ENCODE measurements at places on chromosomes 6 and 20.

- DNase-seq, result no peak
These were observed 153.5 kb upstream of the DST start for GRCh38 chr6:56796196-56796532.

DNA sequence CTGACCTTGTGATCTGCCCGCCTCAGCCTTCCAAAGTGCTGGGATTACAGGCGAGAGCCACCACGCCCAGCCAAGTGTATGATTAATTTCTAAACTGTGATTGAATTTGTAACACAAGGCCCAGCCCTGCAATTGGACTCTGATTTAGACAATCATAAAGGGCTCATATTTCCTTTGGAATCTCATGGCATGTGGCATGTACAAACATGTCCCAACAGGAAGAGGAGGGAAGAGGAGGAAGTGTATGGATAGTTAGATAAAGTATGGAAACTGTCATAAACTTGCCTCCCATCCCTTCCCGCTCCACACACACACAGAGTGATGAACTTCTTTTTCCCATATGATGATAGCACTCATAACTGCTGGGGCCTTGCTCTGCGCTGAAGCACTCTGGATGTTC lies 27.2 kb upstream of the QKI start:
- DNase-seq, result no peak

DNA sequence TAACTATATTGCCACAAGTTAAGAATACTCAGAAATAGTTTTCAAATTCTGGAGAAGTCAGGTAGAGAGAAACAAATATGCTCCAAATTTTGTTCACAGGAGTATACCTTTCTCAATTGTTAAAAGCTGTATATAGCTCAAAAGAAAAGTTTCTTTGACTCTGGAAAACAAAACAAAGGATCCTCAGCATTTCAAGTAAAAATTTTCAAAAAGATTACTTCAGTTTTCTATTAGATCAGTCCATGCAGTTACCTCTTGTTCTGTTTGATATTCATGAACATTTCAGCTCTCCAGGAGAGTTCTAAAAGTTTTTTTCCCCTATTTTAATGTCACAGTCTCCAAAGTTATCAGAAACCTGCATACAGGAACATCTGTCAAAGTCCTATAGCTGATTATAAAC lies 30.4 kb upstream of the ENTPD6 start:
- DNase-seq, result no peak

DNA sequence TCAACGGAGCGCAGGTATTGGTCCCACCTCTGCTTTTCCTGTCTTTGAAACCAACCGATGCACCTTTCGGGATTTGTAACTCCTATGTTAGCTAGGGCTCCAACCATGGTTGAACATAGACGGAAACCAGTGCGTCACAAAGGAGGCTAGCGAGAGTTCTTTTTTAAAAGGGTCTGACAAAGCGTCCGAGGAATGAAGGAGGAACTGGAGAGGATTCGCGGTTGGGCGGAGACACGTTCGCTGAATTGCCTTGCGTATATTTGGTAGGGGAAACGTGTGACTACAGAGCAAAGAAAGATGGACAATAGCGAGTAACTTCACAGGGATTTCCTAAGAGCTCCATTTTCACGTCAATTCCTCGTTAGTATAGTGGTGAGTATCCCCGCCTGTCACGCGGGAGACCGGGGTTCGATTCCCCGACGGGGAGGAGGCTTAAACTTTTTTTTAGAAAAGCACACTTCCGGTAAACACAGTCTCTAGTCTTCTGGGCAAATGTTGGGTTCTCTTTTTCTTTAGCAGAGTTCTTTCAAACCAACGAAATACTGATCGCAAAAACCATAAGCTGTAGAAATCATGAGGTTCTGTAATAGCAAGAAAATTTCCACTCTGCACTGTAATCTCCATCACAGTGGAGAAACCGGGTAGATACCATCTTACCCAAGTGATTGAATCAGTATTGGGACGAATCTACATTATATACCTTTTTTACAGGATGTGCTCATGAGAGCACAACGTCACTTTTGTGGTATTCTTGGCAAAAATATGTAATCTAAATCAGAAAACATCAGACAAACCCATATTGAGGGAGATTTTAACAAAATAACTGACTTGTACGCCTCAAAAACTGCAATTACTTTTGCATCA lies 6.6 kb upstream of the ZNF184 start:
- peak; percentile 75 for DNase-seq

DNA sequence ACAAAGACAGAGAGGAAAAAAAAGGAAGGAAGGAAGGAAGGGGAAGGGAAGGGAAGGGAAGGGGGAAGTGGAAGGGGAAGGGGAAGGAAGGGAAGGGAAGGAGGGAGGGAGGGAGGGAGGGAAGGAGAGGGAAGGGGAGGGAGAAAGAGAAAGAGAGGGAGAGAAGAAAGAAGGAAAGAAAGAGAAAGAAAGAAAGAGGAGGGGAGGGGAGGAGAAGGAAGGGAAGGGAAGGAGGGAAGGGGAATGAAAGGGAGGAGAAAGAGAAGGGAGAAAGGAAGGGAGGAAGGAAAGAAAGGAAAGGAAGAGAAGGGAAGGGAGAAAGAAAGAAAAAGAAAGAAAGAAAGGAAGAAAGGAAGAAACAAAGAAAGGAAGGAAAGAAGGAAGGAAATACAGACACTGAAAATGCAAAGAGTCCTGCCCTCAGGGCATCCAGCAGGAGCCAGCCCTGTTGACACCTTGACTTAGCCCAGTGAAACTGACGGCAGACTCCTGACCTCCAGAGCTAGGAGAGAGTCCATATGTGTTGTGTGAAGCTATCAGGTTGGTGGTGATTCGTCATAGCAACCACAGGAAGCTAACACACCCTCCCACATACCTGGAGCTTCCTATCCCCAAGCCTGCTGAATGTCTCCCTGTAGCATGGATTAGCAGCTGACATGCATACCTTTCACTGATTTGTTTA lies 58.7 kb upstream of the SULF2 start:
- no peak for DNase-seq

GRCh38 chr6:5333658-5334057 lies 72.3 kb downstream of the FARS2 start:
- no peak for DNase-seq
